NCI-H2227 treated with DMSO at 0.1 percent for 48 hours (cell line): ENCODE measurements at places on chromosomes 6 and 20.

GRCh38 chr20:48740712-48741111, 87.1 kb downstream of the PREX1 start:
- no peak for DNase-seq

DNA sequence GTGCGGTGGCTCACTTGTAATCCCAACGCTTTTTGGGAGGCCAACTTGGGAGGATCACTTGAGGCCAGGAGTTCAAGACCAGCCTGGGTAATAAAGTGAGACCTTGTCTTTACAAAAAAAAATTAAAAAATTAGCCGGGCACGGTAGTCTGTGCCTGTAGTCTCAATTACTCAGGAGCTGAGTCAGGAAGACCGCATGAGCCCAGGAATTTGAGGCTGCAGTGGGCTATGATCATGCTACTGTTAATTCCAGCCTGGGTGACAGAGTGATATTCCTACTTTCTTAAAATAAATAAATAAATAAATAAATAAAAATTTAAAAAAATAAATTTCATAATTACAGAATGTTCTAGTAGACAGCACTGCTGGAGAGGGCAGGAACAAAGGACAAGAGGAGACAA, 62.4 kb downstream of the DST start:
- no peak for DNase-seq

GRCh38 chr6:28263922-28264321, 3.0 kb upstream of the ZSCAN26 start:
- DNase-seq = no peak

DNA sequence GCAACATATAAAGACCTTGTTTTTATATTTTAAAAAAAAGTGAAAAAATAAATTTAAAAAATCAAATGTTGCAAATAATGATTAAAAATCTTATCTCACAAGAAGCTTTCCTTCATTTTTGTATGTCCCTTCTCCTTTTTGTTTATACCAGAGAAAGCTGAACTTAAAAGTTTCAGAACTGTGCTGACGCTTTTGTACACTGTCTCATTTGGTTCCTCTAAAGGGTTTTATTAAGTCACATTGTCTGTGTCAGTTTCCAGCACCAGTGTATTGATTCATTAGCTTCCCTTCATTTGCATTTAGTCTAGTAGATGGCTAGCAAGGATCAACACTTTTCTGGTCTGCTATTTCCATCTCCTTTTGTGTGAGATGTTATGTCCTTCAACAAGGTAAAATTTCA, 6.7 kb downstream of the PCED1A start:
- no peak for DNase-seq

DNA sequence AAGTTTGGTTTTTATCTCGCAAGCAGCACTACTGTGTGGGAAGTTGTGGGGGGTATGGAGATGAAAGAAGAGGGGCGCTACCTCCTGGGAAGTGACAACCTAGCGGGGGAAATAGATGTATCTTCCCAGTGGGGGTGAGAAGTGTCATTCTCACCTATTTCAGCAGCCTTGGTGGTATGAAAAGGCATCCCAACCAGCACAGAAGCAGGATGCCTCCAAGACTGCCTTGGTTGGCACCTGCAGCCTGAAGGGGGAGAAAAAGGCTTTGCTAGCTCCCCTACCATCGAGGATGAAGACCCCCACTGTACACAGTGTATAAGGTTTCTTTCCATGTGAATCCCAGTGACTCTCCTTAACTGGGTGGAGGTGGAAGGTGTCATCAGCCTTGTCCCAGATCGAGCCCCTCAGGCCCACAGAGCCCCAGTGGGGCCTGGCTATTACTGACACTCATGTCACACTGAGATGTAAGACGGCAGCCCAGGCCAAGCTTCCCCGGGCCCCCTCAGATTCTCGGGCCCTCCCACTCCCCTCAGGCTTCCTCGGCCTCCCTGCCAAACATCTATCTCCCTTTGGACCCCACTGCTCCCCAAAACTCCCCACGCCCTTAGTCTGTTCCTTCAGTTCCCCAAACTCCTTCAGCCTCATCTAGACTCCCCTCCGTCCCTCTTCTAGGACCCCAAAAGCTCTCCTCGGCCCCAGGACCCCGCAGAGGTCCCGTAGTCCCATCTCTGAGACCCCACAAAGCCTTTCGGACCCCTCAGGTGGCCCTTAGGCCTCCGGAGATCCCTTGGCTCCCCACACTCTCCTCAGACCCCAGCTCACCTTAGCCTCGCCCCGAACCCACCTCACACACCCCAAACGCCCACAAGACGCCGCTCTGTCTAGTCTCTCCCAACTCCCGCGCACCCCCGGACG, 688 bp downstream of the COMMD7 start:
- no peak for DNase-seq

GRCh38 chr6:8219352-8219943, 117.1 kb upstream of the EEF1E1 start:
- peak; percentile 61 for DNase-seq

GRCh38 chr6:139981768-139982181, 607.3 kb upstream of the CITED2 start:
- DNase-seq = peak; percentile 10

DNA sequence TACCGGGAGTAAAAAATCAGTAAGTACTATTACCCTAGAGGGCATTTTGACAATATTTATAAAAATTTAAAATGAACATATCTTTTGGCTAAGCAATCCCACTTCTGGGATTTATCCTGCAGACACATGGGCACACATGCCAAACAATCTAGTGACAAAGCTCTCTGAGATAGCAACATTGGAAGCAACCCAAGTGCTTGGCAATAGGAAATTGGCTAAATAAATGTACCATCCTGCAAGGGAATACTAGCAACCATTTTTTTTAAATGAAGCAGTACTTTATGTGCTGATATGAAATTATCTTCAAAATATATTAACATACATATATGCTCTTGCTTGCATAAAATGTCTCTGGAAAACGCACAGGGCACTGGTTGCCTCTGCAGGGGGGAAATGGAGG, 133.8 kb downstream of the SNX5 start:
- no peak for DNase-seq

GRCh38 chr6:125188594-125189203, 35.1 kb downstream of the TPD52L1 start:
- DNase-seq = no peak

GRCh38 chr6:71349395-71349794, 60.8 kb downstream of the OGFRL1 start:
- peak; percentile 47 for DNase-seq

GRCh38 chr6:14294270-14294951, 176.8 kb downstream of the CD83 start:
- no peak for DNase-seq

DNA sequence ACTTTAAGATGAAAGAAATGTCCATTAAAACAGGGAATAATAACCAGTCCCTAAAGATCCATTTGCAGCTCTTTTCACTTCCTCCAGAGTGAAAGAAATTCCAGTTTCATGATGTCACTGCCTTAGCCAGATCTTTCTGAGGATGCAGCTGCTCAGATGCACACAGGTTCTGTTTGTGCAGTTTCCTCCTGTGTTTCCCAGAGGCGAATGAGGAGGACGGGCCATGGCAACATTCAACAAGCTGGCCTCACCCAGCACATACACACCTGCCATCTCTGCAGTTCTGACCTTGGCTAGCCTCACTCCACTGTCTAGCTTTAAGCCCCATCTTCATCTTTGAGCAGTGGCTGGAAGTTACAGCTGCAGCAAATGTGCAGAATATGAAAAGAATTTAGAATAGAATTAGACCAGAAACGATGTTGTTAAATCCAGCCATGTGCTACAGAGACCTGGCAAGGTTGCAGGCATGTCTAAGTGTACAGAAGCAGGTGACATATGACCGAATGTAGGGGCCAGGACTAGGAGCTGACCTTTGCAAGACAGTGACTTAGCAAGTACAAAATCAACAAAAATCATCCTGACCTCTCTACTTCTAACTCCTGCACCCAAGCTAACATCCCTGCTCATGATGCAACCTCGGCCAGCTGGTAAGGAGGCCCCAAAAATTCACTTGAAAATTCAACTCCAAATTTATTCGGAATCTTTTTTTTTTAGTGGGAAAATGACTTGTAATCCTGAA, 35.0 kb downstream of the FAM50B start:
- no peak for DNase-seq

DNA sequence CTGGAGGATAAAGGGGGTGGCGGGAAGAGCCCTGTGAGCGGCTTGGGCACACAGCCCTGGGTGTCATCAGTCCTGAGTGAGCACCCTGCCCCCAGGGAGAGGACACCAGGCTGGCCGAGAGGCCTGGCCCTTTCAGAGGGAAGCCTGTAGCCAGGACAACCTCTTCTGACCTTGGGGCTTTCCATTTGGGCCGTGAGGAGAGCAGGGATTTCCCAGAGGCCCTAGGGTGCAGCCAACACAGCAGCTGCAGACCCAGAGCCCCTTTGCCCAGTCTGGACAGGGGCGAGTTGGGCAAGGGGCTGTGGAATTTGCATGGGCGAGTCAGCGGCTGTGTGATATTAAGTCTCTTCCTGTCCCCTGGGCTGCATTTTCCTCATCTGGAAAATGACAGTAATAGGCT, 6.3 kb downstream of the MAP1LC3A start:
- no peak for DNase-seq

DNA sequence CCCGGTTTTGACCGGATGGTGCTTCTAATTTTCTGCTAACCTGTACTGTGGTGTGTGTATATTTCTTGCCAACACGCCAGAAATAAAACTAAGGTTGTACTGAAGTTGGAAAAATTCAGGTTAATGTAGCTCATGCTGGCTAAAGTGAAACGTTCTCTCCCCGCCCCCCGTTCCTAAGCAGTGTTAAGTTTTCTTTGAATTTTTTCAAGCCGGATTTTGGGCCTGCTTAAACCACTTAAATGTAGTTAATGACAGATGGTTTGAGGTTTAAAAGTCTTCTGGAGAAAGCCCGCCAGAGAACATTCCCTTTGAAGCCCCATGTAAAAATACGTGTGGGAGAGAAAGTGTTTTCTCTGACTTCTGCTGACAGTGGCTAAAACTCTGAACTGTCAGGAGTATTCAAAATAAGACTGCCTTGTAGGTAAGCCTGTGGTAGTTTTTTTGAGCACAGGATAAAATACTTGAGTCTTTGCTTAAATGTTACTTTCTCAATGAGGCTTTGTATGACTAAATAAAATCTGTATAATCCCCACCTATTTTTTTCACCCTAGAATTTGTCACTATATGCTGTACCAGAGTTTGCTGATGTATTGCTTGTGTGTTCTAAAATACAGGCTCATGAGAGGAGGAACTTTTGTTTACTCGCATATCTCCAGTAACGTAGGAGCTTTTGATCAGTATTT, 101.3 kb downstream of the OR2B2 start:
- DNase-seq = no peak

DNA sequence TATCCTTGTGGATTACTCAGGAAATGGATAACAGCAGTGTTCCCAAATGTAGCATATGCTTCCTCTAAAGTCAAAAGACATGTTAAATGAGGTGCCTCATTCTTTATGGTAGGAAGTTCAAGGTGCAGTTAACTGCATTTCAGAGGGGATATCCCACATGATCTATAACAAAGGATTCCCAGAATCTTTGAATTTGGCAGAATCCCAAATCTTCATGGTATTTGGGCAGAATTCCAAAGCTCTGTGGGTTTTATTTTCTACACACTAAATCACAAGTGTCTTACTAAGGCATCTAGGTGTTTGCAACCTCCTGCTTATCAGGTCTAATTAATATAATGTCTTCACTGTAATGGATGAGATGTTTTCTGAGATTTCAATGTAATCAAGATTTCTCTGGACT, 364.3 kb upstream of the MAN1A1 start:
- no peak for DNase-seq

DNA sequence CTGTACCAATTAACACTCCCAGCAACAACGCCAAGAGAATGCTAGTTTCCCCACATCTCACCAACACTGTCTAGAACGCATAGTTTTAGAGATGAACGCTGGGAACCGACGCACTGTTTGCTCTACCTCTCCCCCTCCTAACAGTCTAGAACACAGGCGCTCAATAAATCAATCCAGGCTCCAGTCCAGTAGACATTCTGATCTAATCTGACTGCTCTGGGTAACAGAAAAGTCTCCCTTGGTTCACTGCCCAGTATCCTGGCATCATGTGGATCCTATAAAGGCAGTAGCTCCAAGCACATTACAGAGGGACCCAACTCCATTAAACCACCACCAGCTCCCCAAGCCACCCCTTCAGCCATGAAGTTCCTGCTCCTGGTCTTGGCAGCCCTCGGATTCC, at the start of gene DEFB132:
Gene DEFB132 (plus strand): TSS at position 306 of the 400 bp plus-strand sequence. CDS start 55 bp downstream, at position 361.
- no peak for DNase-seq
